Caudate nucleus (tissue), 63 donors: ENCODE measurements at places on chromosomes 7 and 10.

- DNase-seq: no peak
Observed at GRCh38 chr7:36264123-36264801, 111.2 kb downstream of the EEPD1 start.

DNA sequence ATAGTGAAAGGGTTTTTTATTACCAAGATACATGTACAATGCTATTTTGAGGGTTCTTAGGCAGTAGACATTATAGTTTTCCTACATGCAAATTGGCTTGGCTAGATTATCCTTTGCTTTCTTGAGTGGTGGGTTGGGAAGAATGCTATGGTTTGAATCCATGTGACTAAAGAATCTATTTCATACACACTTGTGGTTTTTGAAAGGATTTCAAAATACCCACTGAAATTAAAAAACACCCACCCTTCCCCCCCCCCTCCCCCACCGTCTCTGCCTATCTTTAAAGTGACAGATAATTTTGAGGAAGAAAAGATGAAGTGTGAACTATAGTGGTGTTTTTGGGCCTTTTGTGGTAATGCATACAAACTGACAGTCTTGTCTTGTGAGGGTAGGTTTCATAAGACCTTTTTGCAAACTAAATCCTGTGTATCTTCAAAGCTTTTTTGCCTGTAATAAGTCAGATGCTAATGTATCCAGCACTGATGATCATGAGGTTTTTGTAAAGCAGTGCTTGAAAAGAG lies 90.9 kb downstream of the TPST1 start:
- no peak for DNase-seq

- DNase-seq: no peak
Observed at GRCh38 chr10:21398563-21399231, 126.8 kb downstream of the SKIDA1 start.

DNA sequence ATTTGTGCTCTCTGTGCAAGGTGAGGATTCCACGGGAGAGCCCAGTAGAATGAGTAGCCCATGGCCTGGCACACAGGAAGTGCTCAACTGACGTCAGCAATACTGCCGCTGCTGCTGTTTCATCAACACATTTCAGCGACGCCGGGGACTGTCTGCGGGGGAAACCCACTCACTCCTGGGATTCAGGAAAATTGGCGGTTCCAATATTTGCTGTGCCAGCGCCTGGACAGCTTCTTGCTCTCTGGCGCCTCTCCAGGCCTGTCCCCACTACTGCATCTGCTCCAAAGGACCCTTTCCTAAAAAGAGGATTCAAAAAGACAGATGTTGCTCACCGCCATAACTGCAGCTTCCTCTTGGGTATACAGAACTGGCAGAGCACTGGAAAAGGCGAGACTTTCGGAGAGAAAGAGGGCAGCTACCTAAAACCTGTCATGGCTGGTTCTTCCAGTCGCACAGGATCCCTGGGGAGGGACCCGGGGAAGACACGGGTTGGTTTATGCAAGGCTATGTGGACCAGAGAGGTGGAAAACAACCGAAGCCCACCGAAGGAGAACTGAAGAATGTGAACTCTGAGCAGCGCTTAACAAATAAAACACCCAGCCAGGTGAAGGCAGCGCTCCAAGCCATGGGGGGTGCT lies 39.7 kb upstream of the ENO4 start:
- no peak for DNase-seq

- DNase-seq: no peak
Observed at GRCh38 chr10:44394696-44395381, 9.9 kb upstream of the CXCL12 start.

DNA sequence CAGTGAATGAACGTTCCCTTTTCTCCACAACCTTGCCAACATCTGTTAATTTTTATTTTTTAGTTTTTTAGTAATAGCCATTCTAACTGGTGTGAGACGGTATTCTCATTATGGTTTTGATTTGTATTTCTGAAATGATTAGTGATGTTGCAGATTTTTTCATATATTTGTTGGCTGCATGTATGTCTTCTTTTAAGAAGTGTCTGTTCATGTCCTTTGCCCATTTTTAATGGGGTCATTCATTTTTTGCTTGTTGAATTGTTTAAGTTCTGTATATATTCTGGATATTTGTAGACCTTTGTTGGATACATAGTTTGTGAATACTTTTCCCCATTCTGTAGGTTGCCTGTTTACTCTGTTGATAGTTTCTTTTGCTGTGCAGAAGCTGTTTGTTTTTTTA lies 73.9 kb upstream of the MSRB2 start:
- DNase-seq: no peak
